ENCODE measurements at places on chromosomes 1 and 21.

- no peak for DNase-seq
Observed at GRCh38 chr1:230753586-230754251, 6.5 kb downstream of the CAPN9 start.

DNA sequence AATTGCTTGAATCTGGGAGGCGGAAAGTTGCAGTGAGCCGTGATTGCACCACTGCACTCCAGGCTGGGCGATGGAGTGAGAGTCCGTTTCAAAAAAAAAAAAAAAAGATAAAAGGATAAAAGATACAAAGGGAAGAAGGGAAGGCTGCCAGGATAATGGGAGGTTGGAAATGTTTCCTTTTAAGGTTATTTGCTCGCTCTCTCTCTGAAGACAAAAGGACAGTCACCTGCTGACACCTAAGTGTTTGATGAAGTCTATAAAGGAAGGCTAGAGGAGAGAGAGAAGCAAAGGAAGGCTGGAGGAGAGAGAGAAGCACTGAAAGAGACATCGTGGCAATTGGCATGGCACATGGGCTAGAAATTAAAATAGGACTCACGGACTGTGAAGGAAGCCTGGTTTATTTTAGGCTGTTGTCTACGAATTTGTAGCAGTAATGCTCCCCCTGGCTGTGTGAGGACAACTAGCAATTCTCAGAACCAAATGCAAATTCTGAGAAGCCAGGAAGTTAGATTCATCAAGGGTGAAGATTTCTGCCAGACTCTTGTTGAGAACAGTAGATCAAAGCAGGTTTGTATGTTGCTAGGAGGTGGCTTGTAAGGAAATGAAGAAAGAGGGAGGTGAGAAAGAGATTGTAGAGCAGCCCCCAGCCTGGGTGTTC lies 154.2 kb downstream of the ZP4 start:
- DNase-seq, result no peak

DNA sequence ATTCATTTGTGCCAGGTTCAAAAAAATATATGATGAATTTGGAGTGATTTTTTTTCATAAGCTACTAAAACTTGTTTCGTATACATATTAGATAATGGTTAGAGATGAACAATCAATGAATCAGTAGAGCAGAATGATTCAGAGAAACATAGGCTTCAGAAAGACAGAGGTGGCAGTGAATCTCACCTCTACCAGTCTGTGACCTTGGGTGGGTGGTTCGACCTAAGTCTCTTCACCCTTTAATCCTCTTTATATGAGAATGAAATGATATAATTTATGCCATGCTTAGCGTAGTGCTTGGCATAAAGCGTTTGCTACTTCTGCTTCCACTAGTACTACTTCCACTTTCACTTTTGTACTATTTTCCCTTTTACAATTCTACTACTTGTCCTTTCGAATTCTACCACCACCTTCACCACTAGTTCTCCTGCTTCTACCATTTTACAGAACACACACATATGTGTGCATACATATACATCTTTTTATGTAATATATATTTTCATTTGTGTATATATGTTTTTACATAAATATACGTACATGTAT lies 45.1 kb downstream of the FYB2 start:
- no peak for DNase-seq

DNA sequence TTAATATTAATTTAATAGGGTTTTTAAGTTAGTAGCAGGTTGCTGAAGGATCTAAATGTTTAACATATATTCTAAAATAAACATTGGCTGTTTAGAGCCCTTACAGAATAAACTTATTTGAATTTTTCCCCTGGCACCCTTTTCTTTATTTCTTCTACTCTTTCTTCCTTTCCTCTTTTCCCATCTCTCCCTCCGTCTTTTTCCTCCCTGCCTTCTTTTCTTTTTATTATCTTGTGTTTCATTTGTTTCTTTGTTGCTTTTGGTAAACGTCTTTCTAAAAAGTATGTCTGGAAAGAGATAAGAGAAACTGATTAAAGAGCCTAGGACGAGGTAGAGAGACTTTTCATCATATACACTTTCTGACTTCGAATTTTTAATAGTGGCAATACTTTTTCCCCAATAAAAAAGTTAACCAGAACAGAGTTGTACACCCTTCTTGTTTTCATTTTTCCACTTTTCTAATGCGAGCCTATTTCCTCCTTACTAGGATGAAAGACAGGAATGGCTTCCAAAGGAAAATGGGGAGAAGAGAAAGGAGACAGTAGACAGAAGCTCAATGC lies 39.5 kb upstream of the ATF3 start:
- DNase-seq, result no peak

DNA sequence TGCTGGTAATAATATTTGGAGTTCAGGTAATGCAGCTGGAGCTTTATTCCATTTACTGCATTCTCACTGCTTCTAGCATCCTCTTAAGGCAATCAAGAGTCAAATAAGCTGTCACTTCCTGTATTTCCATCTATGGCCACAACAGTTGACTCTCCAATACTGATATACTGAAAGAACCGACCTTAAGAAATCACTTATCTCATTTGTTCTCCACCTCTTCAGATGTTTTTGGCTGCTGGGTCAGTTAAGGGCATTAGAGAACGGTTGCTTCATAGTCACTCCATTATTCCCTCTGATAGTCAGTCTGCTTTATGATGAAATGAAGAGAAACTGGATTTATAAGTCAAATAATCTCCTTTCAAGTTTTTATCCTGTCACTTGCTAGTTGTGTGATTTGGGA lies 14.2 kb upstream of the RGS4 start:
- no peak for DNase-seq
